ENCODE measurements at places on chromosomes 5 and 9.

- peak; percentile 47 for DNase-seq
Observed at GRCh38 chr9:17810728-17811571, 232.1 kb downstream of the SH3GL2 start.

- DNase-seq, result no peak
Observed at GRCh38 chr9:36151316-36152210, 15.0 kb downstream of the GLIPR2 start.

GRCh38 chr5:88941581-88941980 is 58.6 kb upstream of the MEF2C start:
- no peak for DNase-seq

DNA sequence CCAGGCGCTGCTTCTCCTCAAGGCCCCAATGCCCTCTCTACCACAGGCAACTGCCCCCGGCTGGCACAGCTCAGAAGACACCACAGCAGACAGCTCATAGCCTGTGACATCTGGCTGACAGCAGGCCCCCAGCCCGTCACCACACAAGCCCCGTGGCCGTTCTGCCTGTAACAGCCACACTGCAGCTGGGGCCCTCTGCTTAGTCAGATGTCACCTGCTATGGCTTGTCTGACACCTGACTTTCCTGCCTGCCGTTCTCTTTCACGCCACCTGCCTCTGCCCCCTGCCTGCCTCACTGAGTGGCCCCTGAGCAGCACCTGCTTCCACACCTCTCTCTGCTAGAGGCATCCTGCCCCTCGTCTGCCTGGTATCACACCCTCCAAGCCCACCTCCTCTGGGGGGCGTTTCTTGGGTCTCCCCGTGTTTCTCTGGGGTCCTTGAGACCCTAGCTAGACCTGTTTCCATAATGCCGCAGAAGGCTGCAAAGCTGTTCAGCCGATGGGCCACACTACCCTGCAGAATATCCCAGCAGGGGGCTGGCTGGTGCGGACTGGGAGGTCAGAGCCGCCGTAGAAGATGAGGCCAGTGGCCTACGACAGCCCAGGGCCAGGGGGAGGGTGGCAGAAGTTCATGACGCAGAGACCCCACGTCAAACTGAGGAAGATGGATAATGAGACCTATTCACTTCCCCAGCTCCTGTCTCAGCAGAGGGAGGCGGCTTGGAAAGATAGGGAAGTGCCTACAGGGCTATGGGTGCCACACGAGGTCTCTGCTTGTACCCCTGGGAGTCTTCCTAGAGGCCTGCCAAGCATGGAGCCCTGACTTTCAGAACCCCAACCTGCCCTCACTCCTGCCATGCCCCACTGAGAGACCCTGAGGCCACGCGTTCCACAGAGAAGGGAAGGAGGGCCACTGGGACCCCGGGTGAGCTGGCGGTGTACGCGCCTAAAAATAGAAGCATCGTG is 95.1 kb downstream of the ZNF354C start:
- no peak for DNase-seq

Data from RWPE1 (cell line).